ENCODE measurements at places on chromosomes 5 and 9.

- no peak for DNase-seq
Measured at GRCh38 chr9:131977109-131977838, 102.4 kb downstream of the MED27 start.

DNA sequence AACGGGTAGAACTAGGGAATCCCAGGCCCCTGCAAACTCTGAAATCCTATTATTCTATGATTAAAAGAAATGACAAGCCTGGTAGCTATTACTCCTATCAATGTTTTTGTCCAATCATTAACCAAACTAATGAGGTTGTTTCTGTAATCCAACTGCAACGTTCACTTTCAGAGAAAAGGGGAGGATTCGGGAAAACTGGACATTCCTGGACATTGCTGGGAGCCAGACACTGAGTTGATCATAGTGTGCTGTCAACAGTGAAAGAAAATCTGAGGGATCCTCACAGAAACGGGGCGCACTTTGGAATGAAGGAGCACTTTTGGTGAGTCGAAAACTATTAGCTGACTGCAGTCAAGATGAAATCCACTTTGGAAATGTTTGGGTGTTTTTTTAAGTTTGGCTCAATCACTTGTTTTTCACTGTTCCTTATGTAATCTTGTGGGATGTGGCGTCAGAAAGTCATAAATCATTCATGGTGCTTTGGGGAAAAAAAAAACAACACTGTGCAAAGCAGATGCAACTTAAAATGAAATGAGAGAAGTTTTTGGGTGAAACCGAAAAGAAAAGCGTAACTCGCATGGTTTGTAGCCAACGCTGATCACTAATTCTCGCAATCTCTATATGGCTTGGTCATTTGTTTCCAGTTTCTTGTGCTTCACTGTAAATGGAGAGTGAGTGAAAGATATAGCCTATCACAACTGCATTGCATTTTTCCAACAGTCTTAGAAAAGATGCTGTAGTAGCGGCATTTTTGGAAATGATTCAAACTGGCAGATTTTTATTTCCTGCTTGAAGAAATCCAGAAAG lies 51.2 kb upstream of the ADRA1B start:
- no peak for DNase-seq

GRCh38 chr5:103587185-103587748 lies 24.7 kb upstream of the NUDT12 start:
- DNase-seq: peak; percentile 13

GRCh38 chr5:36792560-36793180 lies 83.9 kb upstream of the NIPBL start:
- no peak for DNase-seq

DNA sequence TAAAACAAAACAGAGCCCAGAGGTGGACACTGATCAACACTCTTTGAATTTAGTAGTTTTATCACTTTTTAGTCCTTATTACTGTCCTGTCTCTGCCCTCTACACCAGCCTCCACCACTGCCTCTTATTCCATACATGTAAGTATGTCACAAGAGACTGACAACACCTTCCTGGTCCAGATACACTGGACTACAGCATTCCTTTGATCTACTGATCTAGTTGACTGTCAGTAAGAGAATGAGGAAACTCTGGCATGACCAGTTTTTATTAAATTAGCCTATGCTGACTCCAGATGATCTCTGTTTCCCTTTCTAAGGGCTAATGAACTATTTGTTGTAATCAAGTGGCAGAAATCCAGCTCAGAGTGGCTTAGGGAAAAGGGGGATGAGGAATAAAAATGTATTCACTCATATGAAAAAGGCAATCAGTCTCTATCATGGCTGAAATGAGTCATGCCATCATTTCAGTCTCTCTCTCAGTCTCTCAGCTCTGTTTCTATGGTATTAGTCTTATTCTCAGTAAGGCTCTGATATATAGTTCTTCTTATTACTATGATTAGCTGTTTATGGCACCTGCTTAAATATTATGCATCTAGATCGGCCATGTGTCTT lies 5.5 kb downstream of the ARHGEF37 start:
- no peak for DNase-seq

- DNase-seq: no peak
Measured at GRCh38 chr5:131226899-131227298, 37.0 kb upstream of the CDC42SE2 start.

GRCh38 chr9:86303316-86303975 lies 21.1 kb upstream of the ISCA1 start:
- DNase-seq: no peak

All from GM04503 (cell line).